Epithelial cell of esophagus (primary cell): ENCODE measurements at places on chromosomes 6 and 20.
A peak's percentile ranks its signal among the peaks of the same experiment; 100 is the strongest.

DNA sequence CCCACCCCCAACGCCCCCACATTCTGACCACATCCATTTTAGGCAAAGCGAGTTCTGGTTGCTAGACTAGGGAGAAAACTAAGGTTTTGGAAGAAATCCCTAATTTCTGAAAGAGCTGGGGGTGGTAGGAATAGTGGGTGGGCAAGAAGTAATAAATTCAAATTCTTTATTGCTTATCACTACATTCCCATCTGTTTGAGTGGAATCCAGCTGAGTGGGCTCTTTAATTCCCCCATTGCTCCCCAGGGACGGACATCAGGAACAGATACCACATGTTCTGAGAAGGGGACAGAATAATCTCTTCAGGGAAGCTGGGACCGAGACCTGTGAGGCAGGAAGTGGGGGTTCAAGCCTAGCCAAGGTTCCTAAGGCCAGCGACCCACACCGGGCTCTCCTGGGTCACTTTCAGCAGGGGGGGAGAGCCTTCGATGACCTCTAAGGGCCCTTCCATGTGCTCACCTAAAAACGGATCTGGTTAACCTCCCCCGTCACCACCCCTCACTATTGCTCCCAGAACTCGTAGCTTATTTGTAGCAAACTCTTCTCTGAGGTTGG lies 42.3 kb upstream of the MRPS10 start:
- no peak for DNase-seq

DNA sequence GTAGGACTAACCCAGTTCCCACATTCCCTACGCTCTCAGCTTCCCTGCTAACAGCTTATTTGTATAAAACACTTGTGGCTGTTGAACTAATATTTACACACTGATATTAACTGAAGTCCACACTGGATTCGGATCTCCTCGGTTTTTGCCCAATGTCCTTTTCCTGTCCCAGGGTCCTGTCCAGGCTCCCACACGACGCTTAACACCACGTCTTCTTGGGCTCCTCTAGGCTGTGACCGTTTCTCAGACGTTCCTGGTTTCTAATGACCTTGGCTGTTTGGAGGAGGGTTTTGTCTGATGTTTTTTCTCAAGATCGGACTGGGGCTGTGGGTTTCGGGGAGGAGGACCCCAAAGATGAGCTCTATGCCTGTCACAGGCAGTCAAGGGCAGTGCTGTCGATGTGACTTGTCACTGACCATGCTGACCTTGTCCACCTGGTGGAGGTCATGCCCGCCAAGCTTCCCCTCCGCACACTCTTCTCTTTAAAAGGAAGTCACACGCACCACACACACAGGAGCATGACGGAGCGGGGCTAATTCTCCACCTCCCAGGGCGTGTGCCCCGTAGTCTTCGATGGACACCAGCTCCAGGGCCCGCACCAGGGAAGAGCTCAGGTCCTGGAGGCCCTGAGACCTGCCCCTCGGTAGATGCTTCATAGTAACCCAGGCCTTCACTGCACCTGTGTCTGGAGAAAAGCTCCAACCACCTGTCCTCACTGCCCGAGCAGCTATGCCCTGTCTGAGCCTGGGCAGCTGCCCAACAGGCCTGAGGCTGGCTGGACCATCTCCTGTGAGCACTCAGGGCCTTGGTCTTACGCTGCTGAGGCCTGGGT lies 72.0 kb downstream of the TTLL2 start:
- DNase-seq = no peak

DNA sequence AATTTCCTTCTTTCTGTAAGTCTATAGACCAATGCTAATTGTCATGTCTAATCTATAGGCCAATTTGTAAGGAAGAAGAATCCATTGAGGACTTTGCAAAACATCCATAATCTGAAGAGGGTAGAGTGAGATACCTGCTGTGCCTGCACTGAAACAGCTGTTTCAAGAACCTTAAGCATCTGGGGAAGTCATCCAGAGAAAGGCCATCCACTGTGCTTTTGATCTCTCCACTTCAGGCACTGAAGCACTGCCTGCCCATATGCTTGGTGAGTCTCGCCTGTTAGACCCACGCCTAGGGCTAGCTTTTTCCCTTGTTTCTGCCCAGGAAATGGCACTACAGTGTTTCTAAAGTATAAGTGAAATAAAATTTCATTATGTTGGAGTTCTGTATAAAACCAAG lies 921.8 kb upstream of the EPHA7 start:
- DNase-seq = no peak

GRCh38 chr20:19397666-19398065 lies 185.2 kb downstream of the SLC24A3 start:
- peak; percentile 1 for DNase-seq

DNA sequence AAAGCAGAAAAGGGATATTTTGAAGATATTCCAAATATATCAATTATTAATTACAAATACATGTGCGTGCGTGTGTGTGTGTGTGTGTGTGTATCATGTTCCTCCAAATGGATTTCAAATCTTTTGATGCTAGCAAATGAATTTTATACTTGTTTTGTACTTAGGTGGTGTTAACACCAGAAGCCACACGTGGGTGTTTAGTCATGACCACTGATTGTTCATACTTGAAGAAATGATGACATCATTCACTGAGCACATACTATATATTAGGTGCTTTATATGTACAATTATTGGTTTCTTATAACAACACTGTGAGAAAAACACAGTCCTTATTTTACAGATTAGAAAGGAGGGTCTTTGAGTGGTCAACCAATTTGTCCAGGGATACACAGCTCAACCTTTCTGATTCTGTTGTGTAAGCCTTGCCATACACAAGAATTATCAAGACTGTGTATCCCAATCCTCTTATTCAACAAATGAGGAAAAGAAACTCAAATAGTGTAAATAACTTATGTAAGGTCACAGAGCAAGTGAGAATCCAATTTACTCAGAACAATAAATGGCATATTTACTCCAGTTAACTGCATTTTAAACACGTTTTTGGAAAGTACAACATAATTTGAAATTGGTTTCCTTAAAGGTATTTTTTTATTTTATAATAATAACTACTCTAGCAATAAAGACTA lies 88.5 kb downstream of the BCAS1 start:
- peak; percentile 54 for DNase-seq

GRCh38 chr6:133431031-133431430 lies 189.9 kb downstream of the EYA4 start:
- DNase-seq = no peak

- DNase-seq = peak; percentile 75
Measured at GRCh38 chr6:81480139-81480538, 272.3 kb downstream of the TENT5A start.

GRCh38 chr6:37763413-37763812 lies 56.1 kb upstream of the ZFAND3 start:
- no peak for DNase-seq

DNA sequence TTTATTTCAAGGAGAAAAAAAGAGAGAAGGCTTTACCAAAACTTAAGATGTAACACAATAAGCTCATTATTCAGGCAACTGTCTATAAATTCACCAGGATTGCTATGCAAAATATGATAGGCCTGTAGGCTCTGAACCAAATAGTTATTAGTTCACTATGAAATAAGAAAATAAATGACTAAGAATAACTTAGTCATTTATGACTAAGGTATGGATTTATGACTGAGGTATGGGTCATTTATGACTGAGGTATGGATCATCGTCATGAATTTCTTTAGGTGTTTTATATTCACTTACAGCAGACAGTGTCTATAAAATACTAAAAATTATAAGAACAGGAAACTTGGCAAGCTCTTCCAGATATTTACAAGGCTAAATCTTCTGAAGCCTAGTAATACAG lies 52.1 kb upstream of the SNX9 start:
- peak; percentile 86 for DNase-seq
